Stimulated activated CD4-positive, alpha-beta T cell treated with anti-CD3 and anti-CD28 coated beads, Interleukin-1b, Interleukin-23, amount 100 ng/mL, for 1 hour (primary cell): ENCODE measurements at places on chromosomes 3 and 15.

GRCh38 chr3:106508331-106508893 lies 639.6 kb upstream of the CBLB start:
- DNase-seq, result no peak

GRCh38 chr3:16059711-16060357 lies 114.6 kb upstream of the GALNT15 start:
- no peak for DNase-seq

GRCh38 chr3:113277414-113277813 lies 66.1 kb downstream of the BOC start:
- no peak for DNase-seq

GRCh38 chr15:68789091-68789490 lies 31.6 kb downstream of the ANP32A start:
- DNase-seq, result no peak
